Activated T-cell treated with anti-CD3 and anti-CD28 coated beads for 48 hours (primary cell): ENCODE measurements at places on chromosomes 12 and 14.

GRCh38 chr12:90745211-90745610 is 209.8 kb downstream of the CCER1 start:
- no peak for DNase-seq

DNA sequence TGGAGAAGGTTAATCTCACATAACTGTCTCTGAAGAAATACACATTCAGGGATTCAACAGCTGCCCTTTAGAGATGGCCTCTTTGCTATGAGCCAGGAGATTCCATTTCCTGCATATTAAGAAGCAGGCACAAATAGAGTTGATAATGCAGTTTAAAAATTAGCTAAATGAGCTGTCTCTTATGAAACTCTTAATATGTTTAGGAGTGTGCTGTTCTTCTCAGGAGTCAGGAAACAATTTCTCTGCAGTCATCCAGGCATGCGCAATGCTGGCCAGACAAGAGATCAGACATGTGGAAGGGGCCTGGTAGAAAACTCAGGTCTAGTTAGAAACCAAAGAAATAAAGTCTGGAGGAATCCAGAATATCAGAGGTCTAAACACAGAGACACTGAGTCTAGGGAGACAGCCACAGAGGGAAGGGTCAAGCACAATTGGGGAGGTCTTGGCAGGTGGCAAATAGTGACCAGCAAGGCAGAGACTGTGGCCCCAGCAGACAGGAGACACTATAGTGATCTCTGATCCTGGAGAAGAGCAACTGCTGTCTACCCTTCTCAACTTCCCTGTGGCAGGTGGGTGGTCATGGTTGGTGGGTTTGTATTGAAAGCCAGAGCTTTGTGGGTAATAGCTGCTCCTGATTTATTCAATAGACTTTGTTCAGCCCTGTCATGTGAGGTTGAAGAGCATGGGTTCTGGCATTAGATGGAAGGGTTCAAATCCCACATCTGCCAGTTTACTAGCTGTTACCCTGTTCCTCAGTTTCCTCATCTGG is 185.8 kb upstream of the RMST start:
- no peak for DNase-seq

GRCh38 chr14:76597387-76597786 is 163.9 kb upstream of the VASH1 start:
- DNase-seq = no peak

DNA sequence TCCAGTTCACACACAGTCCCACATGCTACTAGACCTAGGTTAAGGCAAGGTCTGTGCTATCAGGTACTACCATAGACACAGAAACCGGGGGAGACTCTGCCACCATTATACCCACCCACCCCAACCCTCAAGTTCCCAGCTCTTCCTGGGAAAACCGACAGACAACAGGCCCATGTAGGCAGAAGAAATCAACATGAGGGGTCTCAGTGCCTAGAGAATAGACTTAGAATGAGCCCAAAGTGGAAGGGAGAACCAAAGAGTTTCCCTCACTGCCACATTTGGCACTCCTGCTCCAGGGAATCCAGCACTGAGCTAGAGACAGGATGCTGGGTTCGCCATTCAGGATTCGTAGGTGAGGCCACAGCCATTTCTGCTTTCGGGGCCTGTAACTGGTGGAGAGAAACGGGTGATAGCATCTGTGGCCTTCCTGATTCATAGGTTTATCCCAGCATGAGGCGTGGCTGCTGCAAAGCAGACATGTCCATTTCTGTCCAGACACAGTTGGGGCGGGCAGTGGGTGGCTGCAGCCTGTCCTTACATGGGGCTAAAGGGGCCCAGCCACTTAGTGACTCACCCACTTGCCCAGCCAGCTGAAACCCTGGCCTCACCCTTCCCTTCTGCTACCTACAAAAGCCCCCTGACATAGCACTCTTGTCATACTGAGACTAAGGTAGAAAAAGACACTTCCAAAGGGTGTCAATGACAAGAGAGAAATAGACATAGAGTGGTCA is 69.4 kb downstream of the IRF2BPL start:
- DNase-seq = peak; percentile 30

GRCh38 chr12:77599782-77600467 is 230.8 kb upstream of the NAV3 start:
- DNase-seq = no peak

DNA sequence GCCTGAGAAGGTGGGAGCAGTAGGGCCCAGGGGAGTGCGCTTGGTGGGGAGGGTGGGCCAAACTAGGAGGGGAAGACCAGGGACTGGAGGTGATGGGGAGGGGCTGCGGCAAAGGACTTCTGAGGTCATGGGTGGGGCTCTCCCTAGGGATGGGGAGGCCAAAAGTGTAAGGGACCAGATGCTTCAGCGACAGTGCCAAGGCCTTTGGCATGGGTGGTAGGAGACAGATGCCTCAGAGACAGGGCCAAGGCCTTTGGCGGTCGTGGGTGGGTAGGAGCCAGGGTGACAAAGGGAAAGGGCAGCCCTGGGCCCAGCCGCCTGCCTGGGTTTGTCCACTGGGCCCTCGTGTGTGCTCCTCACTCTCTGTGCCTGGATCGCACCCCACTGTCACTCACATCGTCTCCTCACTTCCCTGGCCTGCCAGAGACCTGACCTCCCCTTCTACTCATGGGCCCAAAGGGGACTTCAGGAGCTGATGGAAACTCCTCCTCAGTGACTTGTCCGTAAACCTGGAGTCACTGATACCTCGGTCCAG is 13.2 kb upstream of the RABGGTA start:
- no peak for DNase-seq

- DNase-seq = no peak
Measured at GRCh38 chr14:97748616-97749015, 951.4 kb downstream of the VRK1 start.

- DNase-seq = no peak
Measured at GRCh38 chr12:45273717-45274271, 57.9 kb downstream of the ANO6 start.

GRCh38 chr12:67116134-67116533 is 153.0 kb upstream of the CAND1 start:
- no peak for DNase-seq

GRCh38 chr12:26798023-26798422 is 35.0 kb downstream of the ITPR2 start:
- DNase-seq = no peak

GRCh38 chr14:81432219-81432661 is 32.1 kb upstream of the STON2 start:
- DNase-seq = no peak

- DNase-seq = no peak
Measured at GRCh38 chr12:3670083-3670620, 82.8 kb downstream of the CRACR2A start.

DNA sequence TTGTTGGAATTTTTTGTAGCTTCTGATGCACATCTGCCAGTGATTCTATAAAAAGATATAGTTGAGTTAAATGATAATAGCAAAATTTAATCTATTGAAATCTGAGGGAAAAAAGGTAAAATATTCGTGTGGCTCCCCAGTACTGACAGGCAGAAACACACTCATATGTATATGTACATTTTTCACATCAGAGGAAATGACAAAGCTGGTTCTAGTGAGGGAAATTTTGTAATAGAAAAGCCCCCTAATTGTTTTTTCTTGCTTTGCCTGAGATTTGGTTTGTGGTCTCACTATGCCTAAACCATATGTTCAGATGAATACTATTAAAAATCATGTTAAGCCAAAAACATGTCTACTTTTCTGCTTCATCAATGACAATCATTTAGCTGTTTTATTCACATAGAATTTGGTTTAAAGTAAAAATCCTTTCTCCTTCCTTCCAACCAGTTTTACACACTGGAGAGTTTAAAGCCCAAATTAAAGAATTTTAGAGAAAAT is 203.5 kb downstream of the ANO6 start:
- no peak for DNase-seq

DNA sequence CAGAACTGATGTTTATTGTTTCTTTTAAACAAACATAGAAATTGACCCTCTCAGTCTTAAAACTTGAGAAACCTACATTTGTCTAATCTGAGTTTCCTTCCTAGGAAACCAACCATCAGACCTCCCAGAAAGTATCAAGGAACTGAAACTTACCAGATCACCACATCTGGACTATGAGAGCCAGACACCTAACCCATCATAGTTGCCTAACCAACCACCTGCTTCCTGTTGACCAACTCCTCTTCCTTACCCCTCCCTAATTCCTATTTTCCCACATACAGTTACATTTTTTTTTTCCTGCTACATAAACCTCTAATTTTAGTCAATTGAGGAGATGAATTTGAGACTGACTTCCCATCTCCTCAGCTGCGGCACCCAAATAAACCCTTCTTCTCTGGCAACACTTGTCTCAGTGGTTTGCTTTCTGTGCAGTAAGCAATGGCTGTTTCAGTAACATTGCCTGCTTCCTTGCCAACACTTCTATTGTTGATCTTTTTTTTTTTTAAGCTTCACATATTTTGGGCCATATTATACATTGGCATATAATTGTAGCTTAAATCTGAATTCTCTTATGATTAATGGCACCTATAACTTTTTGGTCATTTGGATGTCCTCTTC is 34.3 kb downstream of the KLRD1 start:
- no peak for DNase-seq

DNA sequence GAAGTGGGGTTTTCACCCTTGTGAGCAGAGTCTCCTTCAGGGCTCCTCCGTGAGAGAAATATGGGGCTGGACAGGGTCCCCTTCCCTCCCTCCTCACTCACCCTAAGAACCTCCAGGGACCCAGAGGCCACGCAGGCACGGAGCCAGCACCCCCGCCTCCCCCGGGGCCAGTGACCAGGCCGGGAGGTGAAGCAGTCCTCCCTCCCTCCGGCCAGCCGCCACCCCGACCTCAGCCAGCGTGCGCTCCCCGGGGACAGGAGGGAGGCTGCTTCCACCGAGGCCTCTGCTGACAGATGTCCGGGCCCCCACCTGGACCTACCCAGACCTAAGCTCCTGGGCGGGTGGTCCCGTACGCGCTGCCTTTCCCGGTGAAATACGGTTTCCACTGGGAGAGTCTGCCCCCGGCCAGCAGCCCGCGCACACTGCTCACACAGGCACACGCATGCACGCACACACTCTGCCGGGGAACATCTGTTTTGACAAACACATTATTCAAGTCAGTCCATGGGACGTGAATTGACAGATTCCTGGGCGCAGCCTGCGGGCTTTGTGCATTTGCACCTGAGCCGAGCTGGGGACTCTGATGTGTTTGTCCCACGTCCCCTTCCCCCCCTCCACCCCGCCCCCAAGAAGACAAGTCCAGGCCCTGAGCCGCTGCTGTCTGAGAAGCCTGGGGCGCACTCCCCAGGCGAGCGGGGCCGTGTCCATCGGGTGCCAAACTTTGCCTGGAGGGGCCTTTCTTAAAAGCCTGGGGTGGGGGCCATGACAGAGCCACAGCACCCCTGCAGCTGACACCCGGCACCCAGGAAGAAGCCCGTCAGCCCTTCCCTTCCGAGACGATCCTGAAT is 725 bp downstream of the RIMBP2 start:
- DNase-seq = no peak

- no peak for DNase-seq
Measured at GRCh38 chr12:94384030-94384429, 75.6 kb downstream of the CEP83 start.

DNA sequence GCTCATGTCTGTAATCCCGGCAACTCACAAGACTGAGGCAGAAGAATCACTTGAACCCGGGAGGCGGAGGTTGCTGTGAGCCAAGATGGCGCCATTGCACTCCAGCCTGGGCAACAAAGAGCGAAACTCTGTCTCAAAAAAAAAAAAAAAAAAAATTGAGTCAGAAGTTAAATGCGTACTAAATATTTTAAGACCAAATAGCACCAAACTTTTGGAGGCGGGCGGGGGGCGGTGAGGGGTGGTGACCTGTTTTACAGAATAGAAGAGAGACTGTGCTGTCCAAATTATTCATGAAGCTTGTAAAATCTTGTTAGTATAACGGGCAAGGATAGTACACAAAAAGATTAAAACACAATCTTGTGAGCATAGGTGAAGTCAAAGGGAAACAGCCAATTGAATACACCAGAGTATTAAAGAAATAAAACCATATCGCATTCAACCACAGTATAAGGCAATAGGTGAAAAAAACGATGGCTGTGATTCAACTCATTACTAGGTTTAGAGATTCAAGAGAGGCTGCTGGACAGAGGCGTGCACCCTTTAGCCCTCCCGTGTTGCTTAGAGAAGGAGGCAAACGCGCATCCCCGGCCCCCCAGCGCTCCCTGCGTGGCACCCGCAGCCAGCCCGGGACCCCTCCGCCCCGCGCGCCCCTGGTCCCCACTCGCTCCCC is 571 bp downstream of the ZNF891 start:
- no peak for DNase-seq

DNA sequence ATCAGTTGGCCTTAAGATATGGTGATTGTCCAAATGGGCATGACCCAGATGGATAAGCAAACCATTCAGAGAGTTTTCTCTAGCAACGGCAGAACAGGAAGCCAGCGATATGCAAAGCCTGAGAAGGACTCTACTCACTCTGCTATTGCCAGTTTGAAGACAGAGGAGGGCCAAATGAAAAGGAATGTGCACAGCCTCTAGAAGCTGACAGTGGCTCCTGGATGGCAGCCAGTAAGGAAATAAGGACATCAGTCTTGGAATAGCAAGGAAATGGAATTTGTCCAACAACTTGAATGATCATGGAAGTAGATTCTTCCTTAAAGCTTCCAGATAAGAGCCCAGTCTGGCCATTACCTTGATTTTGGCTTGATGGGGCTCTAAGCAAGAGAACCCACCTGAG is 60.0 kb downstream of the TMTC2 start:
- DNase-seq = no peak

DNA sequence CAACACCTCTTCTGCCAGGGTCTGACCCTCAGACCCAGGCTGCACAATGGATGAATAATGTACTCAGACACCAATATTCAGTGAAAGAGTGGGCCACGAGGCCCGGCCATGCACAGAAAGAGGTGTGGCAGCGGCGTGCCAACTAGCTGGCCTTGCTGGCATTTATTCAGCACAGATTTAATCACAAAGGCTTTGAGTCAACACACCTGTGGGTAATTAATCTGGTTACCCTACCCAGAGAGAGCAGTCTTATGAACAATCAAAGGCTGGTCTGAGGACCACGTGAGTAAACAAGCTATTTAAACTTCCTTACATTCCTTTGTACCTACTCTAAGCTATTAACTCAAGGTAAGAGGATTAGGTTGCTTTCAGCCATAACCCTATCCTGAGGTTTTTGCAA is 324.8 kb downstream of the C12orf50 start:
- no peak for DNase-seq

DNA sequence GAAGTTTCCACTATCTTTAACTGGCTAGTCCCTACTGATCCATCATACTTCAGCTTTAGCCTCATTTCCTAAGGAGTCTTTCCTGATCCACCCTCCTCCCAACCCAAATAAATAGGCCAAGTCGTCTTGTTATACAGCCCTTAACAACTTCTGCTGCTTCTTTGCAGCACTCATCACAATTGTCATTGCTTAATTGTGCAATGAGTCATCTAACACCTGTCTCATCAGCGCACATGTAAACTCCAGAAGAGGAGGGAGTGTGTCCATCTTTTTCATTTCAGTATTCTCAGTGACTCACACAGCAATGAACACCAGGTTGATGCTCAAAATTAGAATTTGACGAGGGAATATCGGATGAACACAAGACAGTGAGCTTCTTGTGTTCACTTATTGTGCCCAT is 87.3 kb downstream of the SUDS3 start:
- no peak for DNase-seq
